ENCODE measurements at places on chromosomes 3 and 15.

DNA sequence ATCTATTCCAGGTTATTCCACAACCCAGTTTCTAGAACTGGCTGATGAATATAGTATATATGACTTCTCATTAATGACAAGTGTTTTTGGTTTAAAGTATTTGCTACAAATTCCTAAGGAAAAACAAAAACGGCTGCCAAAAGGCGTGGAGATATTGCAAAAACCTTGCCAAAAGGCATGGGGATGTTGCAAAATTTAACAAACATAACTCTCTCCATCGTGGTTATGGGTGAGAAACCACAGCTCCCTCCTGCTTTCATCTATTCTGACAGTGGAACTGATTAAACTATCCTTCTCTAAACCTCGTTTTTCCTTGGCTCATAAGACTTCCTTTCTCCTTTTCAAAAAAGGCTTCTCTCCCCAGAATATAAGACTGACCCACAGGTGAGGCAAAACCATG, 342.0 kb upstream of the PDZRN3 start:
- no peak for DNase-seq

DNA sequence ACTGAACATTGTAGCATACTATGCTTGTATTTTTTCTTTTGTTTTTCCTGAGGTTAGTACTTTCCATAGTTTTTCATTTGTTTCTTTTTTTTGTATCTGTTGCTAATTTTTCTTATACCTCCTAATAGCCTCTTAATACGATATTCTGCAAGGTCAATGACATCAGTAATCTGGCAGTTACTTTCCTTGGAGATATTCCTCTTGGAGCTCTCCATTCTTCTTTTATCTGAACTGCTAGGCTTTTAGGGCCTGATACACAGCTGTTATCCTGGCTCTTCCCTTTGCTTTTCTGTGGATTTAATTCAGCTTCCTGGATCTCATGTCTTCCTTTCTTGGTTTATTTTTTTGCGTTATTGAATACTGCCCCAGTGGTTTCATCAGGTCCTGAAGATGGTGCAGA, 12.9 kb downstream of the ALPK3 start:
- DNase-seq, result no peak

DNA sequence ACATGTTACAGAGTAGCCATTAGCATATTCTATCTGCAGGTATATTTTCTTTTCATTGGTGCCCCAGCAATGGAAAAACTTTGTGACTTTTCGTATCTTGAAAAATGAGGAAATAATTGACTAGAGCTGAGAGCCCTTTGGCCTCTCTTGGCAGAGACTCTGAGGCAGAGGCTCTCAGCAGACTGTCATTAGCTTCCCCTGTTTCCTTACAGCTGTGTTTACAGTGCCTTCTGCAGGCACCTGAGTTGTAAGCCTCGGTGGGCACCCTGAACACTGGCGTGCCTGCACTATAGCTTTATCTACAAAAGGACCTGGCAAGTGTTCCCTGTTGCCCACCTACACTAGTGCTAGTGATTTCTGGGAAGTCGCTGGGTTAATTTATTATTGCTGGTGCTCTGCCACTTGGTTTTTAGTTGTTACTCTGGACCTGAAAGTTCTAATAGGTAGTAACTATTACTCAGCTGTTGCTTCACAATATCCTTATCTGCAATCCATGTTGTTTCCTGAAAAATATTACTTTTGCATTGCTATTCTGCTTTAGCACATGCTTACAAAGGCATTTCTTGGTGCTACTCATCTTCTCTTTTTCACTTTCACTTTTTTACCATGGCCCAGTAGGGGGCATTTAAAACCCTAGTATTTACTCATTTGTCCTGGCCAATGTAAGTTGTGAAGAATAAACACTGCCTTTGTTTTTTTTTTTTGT, 7.8 kb upstream of the GPR171 start:
- no peak for DNase-seq

- DNase-seq, result no peak
Measured at GRCh38 chr3:69791919-69792399, 52.7 kb downstream of the MITF start.

DNA sequence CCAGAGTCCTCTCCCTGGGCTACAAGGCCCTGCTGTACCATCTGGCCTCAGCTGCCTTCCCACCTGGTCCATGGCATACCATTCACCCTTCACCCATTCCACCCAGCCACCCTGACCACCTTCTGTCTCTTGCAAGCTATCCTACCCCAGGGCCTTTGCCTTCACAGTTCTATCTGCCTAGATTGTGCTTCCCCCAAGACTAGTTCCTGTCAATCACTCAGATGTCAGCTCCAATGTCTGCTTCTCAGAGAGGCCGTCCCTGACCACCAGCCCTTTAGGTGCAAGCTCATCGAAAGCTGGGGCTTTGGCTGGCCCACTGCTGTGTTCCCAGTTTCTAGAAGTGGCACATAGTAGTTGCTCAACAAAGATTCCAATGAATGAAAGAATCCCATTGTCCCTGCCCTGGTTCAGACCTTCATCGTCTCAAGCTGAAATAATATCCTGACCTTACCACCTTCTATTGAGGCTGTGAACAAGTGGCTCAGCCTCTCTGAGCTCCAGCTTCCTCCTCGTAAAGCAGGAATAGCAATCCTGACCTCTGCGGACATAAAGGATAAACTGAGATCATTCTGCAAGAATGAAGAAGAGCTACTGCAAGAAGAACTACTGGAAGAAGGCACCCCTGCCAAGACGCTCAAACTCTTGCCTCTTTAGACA, 15.8 kb downstream of the EFCAB12 start:
- no peak for DNase-seq

DNA sequence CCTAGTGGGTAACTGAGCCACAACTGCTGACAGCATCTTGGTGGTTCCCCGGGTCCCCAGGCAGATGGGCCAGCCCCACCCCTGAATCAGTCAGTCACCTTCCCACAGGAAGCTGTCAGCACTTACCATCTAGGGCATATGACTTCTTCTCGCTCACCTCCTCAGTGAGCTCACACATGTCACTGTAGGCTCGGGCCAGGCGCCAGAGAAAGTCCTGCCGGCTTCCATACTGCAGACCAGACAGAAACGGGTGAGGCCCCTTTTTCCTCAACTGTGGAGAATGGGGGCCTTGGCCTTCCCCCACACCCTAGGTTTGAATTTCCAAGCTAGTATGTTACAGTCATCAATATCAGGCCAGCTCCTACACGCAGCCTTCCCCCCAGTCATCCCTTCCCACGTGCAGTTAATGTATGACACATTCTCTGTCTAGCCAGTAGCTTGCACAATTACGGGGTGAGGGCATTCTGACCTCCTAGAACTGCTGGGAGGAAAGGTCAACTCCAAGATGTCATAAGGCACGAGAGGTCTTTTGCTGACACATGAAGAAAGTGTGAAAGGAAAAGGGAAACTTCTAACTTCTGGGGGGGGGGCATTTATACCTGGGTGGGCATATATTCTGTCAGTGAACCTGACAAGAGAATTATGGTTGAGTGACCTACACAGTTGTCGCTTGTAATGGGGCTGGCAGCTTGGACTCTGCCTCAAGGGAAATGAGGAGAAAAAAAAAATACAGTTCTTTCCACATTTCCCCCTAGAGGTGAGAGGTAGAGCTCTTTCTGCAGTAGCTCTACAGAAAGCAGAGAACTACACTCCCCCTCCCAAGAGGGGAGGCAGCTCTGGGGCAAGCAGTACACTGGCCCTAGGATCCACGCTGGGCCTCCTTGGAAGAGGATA, 10.9 kb downstream of the RMDN3 start:
- DNase-seq, result no peak

- DNase-seq, result no peak
Measured at GRCh38 chr3:1214933-1215332, 122.1 kb downstream of the CNTN6 start.

DNA sequence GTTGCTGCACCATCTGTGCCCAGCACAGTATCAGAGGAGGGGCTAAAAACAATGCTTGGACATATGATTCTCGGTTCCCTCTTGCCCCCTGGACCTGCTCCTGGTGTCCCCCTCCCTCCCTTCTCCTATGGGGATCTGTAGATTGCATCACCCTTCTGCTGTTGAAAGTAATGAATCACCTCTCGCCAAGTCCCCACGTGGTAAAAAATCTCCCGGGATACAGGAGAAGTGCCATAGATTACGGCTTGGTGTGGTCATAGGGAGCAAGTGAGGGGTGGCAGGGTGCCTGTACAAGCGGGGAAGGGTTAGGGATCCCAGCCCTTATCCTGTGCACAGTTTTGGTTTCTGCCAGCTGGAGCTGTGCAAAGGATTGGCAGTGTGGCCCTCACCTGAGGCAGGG, 37.7 kb downstream of the AMOTL2 start:
- no peak for DNase-seq

DNA sequence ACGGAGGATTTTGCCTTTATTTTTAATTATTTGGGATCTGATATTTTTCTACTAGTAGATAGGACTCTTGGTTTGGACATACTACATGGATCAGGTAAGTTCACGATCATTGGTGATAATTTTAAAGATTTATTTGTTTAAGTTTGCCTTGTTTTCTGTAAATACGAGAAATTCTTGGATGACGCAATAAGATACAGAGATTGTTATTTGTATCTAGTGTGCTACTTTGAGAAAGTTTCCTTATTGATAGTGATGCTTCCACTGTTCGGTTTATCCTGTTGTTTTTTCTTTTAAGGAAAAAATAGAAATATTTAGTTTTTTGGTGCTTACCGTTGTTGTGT, 577 bp downstream of the CHD2 start:
- no peak for DNase-seq

- no peak for DNase-seq
Measured at GRCh38 chr3:2847062-2847841, 262.9 kb downstream of the IL5RA start.

GRCh38 chr3:36178018-36178417, 202.3 kb upstream of the STAC start:
- no peak for DNase-seq

DNA sequence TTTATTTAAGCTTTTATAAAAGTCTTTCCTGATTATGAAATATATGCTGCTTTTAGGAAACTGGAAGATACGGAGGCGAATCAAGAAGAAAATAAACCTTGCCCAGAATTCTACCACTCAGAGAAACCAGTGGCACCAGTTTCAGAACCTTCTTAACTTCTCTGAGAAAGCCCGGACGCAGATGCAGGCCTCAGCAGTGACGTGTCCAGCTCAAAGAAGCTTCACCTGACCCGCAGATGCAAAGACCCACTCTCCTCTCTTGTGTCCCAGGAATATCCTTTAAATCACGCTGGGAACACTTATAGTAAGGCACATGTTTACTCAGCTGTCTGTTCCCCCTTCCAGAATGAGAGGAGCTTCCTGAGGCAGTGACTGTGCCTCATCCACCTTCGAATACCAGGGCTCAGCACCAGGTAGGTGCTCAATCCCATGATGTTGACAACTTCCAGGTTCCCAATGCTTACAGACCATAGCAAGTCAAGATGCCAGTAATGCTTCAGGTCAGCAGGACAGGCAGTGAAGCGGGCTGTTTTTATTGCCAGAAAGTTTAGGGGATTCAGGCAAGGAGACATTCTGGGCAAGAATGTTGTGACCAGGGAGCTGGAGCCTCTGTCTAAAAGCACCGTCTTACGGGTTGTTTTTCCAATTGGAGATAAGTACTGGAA, 39.9 kb upstream of the LDHAL6B start:
- DNase-seq, result peak; percentile 69

DNA sequence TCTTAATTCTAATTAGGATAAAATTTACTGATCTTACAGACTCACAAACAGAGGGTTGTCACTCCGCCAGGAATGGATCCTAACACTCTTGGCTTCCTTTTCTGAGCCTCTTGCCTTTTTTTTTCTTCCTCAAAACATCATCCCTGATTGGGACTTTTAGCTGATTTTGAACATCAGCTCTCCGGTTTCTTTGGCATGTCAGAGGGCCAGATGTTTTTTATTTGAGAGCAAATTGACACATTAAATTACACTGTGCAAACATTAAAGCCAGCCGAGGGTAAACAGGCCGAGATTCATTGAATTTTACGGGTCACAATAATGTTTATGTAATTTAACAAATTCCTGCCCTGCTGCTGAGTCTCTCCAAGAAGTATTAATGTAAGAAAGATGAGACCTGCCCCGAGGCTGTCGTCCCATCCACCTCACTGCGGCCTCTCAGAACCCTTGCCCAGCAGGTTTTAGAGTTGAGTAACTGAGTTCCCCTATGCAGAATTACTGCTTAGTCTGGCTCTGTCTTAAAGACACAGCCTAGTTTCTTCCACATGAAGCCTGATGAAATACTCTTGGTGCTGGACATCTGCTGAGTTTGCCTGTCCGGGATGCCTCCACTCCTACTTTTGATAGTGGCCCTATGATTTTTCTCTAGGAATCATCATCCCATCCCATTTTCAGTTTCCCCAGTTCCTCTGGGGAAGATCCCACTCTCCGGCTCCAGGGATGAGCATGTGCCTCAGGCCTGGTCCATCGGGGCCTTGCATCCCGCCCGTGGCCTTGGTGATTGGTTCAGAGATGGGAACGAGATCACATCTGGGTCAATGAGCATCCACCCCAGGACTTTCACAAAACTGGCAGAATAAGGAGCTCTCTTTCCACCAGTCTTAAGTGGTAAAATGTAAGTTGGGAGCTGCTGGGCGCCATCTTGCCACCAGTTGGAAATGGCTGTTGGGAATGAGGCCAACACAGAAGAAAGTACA, 226.6 kb upstream of the TLE3 start:
- DNase-seq, result no peak

DNA sequence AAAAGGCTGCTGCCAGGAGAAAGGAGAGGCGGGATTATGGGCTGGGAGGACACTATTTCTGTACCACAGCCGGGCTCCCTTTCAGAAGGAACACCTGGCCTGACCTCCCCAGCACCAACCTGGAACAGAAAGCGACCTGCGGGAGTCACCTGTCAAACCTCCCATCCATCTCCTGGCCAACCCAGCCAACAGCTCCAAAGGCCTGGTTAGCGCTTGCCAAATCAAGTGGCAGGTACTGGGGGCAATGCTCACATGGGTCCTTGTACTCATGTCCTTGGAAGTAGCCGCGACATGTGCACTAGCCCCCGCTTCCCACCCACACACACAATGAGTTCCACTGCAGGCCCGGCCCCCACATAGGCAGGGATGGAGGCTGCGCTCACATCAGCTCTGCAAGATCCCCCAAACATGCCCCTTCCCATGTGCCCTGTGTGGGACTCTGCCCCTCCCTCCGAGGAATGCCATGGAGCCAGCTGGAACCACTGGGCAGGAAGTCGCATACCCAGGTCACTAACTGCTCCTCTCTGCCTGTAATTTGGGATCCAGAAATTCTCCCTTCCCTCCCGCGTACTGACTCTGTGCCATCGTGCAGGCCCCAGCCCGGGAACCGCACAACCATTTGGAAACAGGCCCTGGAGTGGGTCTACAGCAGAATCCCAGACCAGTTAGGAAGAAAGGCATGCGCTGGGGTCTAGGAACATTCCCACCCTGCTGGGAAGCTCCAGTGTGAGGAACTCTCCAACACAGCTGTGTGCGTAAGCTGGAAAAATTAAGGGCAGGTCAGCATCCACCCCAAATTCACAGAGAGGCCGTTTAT, 98.9 kb downstream of the LRIG1 start:
- no peak for DNase-seq

GRCh38 chr3:8848696-8849131, 79.3 kb upstream of the OXTR start:
- DNase-seq, result no peak

GRCh38 chr3:24520976-24521419, 26.3 kb upstream of the THRB start:
- no peak for DNase-seq

All from NCI-H187 treated with DMSO at 0.1 percent for 48 hours (cell line).